ENCODE measurements at places on chromosomes 5 and 9. TPM values are rescaled to one million over a fixed set of nuclear protein-coding genes. Genes with fewer than 3 reads are reported as not detected.

FOXD1 gene
- 4.1 TPM for total RNA-seq

SH3GL2 gene
- 0.48 TPM for total RNA-seq

UGT3A2 gene
- not detected for total RNA-seq

OGN gene
- not detected for total RNA-seq

GAPT gene
- total RNA-seq = not detected

ANKRD18A gene
- 0.48 TPM for total RNA-seq

ANKRD31 gene
- under 0.01 TPM for total RNA-seq

SOHLH1 gene
- total RNA-seq = not detected

KCTD16 gene
- under 0.01 TPM for total RNA-seq

FBP1 gene
- not detected for total RNA-seq

LMNB1 gene
- 4.7 TPM for total RNA-seq

ANKRD34B gene
- 0.96 TPM for total RNA-seq

OLFML2A gene
- 20.2 TPM for total RNA-seq

LHFPL2 gene
- total RNA-seq = 37.5 TPM

IL4 gene
- total RNA-seq = not detected

FAM120A gene
- 95.3 TPM for total RNA-seq

PCDHGA11 gene
- 2.2 TPM for total RNA-seq

SLC22A5 gene
- 7.7 TPM for total RNA-seq

CDO1 gene
- total RNA-seq = not detected

TICAM2 gene
- 0.72 TPM for total RNA-seq

UQCRQ gene
- total RNA-seq = 114 TPM

NR6A1 gene
- total RNA-seq = 4.6 TPM

SLC36A3 gene
- total RNA-seq = not detected

KCNV2 gene
- total RNA-seq = not detected

GSN gene
- total RNA-seq = 529 TPM

PCDHAC1 gene
- total RNA-seq = 0.48 TPM

GPX3 gene
- total RNA-seq = 147 TPM

TEX48 gene
- not detected for total RNA-seq

ADAMTS16 gene
- not detected for total RNA-seq

RAB3C gene
- total RNA-seq = not detected

ZNF782 gene
- total RNA-seq = 4.7 TPM

ENHO gene
- 0.48 TPM for total RNA-seq

DNM1 gene
- total RNA-seq = 2.8 TPM

ANKRD18B gene
- total RNA-seq = 16.6 TPM

MAMDC2 gene
- total RNA-seq = 9.6 TPM

ASPN gene
- total RNA-seq = under 0.01 TPM

TUSC1 gene
- 23.0 TPM for total RNA-seq

PRRX2 gene
- not detected for total RNA-seq

Measured in tracheal epithelial cell (primary cell).